RPMI7951 (cell line): ENCODE measurements at places on chromosomes 12 and 14.
A peak's percentile ranks its signal among the peaks of the same experiment; 100 is the strongest.

GRCh38 chr14:32449648-32450047 lies 120.5 kb downstream of the AKAP6 start:
- no peak for DNase-seq

GRCh38 chr14:79668951-79669350 lies 542.4 kb downstream of the DIO2 start:
- no peak for DNase-seq

DNA sequence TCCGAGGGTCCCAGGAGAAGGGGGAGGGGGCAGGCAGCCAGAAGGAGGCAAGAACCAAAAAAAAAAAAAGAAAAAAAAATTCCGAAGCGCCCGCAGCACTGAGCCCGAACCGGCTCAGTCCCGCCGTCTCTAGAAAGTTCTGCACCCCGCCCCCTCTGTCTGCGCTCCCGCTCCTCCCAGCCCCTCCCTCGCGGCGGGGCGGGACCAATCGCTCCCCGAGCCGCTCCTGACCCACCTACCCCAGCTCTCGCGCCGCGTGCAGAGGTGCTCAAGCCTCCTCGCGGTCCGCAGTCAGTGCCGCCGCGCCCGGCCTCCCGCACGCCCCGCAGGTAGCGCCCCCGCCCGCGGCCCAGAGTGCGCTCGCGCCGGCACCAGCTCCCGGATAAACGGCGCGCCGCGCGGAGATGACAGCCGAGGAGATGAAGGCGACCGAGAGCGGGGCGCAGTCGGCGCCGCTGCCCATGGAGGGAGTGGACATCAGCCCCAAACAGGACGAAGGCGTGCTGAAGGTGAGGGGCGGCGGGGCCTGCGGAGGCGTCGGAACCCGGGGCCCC lies at the start of gene FKBP4:
FKBP4 (plus strand) TSS at position 235 of the 554 bp plus-strand sequence; CDS start at position 405, 170 bp downstream.
- DNase-seq: peak; percentile 79

DNA sequence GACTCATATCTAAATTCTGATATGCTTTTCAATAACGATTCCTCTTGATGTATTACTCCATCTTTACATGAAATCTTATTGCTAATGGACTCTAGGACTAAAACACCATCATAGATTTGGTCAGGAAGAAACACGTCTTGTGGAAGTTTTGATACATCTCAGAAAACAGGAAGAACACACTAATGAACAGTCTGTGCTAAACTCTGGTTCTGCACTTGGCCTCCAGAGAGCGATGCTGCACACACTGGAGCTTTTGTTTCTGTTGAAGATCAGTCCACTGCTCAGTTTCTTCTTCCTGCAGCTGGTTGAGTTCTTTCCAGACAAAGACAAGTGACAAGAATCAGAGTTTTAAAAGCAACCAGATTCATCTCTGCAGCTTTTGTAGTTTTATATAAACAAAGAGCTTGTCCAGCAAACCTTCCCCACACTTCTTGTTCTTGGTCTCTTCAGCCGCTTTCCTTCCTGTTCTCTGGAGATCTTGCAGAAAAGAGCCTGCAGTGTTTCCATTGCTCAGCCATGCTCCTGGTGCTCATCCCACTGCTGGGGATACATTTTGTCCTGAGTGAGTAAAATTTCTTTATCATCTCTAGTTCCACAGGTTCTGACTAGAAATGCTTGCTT lies 229.1 kb upstream of the OR4E1 start:
- no peak for DNase-seq

DNA sequence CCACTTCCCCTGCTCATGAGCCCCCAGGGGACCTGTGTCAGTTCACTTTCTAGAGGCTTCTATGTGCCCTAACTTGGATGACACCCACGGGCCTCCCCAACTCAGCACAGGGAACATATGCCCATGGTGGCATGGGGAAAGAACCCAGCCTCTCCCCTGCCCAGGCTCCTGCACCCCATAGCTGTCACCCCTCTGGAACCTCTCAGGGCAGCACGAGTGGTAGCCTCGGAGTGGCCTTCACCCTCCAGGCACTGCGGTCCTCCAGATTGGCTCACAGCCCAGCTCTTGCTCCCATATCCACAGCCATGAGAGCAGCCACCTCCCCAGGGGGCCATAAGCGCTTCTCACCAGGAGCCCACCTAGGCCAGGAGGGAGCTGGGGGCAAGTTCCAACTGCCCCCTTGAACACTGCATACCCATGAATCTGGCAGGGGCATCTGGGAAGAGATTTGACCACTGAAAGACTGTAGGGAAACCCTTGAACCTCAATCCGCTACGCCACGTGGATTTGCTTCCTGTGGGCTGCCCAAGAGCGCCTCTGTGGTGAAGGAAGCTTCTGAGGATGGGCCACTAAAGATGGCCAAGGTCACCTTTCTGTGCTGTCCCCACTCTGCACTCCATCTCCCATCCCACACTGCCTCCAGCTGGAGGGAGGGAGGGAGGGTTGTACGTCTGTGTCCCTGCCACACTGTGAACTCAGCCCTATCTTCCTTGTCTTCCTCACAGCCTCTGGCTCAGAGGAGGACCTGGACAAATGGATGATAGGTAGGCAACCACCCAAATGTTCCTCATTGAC lies 11.9 kb downstream of the PLD4 start:
- DNase-seq: no peak

- peak; percentile 76 for DNase-seq
Observed at GRCh38 chr12:57888409-57889157, 42.1 kb upstream of the CTDSP2 start.

DNA sequence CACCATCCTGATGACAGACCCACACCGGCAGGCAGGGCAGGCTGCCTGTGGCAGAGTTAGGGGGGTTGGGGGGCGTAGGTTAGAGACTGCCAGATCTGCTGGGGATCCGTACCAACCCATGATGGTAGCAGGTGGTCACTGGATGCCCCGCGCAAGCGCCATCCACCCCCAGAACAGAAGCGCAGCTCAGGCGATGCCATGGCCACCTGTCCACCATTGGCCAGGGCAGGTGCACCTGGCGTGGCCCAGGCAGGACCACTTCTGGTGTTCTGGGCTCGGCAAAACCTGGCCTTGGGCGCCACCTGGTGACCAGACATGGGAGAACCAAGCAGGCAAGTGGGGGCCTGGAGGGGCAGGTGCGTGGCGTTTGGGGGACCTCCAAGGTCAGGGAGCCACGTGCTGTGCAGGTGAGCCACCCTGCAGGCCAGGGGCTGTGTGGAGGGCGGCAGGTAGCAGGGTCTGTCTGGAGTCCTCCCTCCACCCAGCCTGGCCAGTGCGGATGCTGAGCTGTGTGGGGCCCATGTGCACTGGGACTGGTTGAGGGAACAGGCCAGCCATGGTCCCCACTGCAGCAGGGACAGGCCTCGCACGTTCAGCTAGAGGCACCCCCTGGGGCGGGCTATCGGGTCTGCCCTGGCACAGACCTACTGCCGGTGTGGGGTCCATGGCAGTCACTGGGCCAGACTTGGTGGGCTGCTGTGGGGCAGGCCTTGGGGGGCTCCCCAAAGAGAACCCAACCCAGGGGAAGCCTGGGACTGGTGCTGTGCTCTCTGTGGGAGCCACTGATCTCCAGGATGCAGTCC lies 15.6 kb downstream of the BAG5 start:
- DNase-seq: peak; percentile 21

- DNase-seq: no peak
Observed at GRCh38 chr12:20272161-20272560, 96.2 kb upstream of the PDE3A start.

DNA sequence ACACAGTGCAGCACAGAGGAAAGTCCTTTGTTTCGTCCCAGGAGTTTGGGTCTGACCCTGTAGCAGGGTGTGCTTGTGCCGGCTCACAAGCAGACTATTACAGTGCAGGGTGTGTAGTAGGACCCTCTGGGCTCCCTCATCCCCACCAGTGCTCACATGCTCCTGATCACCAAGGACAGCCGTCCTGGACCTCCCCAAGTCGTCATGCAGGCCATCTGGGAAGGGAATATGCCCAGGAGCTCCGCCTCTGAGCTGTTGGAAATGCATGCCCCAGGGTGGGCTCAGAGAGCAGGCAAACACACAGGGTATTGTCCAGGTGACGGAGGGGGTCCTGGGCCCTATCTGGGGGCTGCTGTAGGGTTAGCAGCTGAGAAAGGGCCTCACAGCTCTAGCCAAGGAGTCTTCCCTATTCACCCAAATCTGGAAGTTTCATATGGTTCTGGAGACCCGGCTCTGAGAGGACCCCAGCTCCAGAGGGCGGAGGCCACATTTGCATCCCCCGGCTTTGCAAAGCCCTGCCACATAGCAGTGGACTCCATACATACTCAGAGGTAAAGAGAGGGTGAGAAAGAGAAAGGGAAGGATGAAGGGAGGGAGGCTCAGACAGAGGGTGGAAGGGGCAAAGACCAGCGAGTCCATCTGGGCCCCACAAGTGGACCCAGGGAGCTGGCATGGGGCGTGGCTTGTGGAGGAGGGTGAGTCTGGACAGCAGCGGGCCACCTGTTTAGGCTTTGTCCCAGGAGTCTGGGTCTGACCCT lies 53.5 kb upstream of the PPP2R5C start:
- DNase-seq: no peak

- DNase-seq: no peak
Observed at GRCh38 chr12:122884860-122885259, 11.1 kb downstream of the VPS37B start.

DNA sequence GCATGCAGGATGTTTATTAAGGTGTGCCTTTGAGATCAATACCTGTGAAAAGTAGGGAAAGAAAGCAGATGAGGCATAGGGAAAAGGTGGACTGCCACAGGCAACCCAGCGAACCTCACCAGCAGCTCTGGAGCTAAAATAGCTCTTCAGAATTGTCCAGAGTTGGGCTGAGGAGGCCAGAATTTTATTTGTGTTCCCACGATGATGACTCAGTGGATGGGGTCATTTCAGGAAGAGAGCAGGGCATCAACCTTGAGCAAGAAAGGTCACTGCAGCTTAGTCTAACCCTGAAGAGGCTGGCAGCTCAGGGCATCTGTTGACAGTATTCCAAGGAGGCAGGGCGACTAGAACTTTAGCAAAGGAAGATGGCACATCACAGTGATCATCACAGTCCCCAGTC lies 696.1 kb downstream of the DIO2 start:
- DNase-seq: no peak

- DNase-seq: no peak
Observed at GRCh38 chr12:113063396-113064350, 7.1 kb downstream of the DTX1 start.

DNA sequence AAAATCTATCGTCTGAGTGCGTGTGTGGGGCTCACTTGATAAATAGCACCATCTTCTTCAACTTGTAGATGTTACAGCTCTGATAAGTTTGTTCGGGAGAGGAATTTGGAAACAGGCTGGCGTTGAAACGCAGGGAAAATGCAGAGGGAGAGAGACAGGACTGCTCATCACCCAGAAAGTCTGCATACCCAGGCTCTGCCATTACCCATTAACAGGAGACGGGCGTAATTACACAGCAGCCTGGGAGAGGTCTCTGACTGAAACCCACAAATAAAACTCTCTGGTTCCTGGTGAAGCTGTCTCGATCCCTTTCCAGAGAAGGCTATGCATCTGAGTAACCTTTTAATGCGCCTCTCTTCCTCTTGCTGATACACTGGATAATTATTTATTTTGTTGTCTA lies 547.3 kb downstream of the BCL11B start:
- DNase-seq: no peak

DNA sequence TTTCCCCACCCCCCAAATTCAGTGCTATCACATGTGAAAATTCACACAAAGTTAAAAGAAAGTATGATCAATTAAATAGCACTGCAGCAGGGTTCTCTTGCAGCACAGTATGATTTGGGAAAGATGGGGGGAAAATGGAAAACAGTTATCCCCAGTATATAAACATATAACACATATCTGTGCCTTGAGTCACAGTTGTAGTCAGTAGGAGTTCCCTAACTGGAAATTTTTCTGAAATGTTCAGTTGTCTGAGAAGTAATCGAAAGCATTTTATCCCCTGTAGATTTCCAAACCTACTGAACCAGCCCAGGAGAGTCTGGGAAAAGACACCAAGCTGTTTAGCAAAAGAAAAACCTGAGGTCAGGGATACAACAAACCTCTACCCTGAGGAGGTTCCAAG lies 47.0 kb downstream of the C12orf50 start:
- no peak for DNase-seq

DNA sequence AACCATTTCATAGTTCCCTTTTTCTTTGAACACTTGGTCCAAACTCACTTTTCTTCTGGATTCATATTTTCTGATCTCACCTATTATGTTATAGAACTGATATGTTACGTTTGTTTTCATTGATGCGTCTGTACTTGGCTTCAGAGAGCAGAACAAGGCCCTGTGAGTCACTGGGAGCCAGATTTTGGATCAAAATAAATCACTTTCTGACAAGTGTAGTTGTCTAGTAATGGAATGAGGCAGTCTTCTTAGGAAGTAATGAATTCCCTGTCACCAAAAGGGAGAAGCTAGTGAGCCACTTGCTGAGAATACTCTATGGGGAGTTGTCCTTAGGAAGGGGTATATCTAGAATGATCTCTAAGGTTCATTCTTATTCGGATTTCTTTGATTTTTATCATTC lies 10.2 kb downstream of the BICD1 start:
- DNase-seq: peak; percentile 64

GRCh38 chr12:82040987-82041743 lies 282.0 kb upstream of the PPFIA2 start:
- no peak for DNase-seq

DNA sequence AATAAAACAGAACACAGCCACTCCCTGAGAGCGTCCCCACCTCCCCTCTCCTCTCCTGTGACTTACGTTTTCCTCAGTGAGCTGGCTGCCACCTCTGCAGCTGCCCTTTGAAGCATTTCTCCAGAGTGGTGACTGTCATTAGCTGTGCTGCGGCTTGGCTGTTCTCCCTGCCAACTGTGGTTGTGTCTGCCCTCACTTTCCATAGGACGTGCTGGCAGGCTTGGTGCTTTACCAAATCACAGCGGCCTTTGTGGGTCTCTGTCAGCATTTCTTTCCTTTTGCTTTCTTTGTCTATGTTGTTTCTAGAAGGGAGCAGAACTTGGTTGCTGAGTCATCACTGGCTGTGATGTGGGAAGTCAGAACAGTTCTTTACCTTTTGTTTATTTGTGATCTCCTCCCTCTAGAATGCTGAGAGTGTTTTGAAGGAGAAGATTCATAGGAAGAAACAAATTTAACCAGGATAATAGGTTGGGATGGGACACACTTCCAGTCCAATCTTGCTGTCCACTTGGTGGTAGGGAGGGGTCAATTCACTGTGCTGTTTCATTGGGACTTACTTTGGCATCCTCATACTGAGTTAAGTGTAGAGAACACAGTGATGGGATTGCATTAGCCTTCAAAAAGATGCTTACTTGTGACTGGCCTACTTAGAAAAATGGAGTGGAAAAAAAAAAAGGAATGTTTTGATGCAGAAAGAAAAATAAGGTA lies 88.2 kb downstream of the TMX1 start:
- peak; percentile 92 for DNase-seq

DNA sequence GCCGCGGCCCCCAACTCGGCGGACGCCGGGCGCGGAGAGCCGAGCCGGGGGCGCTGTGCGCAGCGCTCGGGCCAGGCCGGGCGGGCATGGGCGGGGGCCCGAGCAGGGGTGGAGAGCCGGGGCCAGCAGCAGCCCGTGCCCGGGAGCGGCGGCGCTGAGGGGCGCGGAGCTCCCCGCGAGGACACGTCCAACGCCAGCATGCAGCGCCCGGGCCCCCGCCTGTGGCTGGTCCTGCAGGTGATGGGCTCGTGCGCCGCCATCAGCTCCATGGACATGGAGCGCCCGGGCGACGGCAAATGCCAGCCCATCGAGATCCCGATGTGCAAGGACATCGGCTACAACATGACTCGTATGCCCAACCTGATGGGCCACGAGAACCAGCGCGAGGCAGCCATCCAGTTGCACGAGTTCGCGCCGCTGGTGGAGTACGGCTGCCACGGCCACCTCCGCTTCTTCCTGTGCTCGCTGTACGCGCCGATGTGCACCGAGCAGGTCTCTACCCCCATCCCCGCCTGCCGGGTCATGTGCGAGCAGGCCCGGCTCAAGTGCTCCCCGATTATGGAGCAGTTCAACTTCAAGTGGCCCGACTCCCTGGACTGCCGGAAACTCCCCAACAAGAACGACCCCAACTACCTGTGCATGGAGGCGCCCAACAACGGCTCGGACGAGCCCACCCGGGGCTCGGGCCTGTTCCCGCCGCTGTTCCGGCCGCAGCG lies 639 bp downstream of the FZD10 start:
- DNase-seq: no peak
